ENCODE measurements at places on chromosomes 2 and 18. TPM values are rescaled to one million over a fixed set of nuclear protein-coding genes. Genes with fewer than 3 reads are reported as not detected.

- no peak for DNase-seq
Observed at GRCh38 chr2:126719833-126720351, 63.9 kb downstream of the GYPC start.

DNA sequence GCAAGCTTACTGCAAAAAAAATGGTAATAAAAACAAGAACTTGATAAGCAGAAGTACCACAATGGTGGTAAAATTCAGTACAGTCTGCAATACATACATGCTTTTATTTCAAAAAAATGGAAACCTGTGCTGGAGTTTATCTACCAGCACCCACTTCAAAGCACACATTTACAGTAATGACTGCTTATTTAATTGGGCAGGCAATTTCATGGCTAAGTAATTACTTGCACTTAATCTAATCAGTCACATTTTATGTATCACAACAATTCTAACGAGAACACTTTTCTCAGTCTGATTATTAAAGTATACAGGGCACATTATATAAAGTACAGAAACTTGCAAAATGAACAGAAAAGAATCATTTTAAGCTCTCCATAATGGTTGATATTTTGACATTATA lies 5.2 kb downstream of the APCDD1 start:
- no peak for DNase-seq

GRCh38 chr2:38792751-38793150 lies 14.7 kb downstream of the GEMIN6 start:
- no peak for DNase-seq

DNA sequence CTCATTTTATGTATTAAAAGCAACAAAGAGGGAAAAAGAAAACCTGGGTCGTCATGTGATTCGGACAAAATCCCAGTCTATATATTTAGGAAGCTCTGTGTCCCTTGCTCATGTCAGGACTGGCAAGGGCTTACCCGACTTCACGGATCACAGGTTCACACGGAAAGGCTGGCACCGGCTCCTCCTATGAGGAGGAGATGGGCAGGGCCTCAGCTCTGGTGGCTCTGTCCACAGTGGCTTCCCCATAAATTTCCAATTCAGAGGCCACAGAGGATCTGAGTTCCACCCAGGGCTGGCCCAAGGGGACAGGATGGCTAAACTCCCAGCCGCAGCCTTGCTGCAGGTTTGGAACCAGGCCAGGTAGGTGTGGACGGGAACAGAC lies 186.8 kb downstream of the BCL2 start:
- peak; percentile 85 for DNase-seq

- no peak for DNase-seq
Observed at GRCh38 chr2:25994509-25994908, 12.2 kb upstream of the KIF3C start.

ATG16L1 gene
- total RNA-seq = 60.4 TPM

MAPRE3 gene
- 12.9 TPM for total RNA-seq

C18orf32 gene
- total RNA-seq = 42.7 TPM

DNA sequence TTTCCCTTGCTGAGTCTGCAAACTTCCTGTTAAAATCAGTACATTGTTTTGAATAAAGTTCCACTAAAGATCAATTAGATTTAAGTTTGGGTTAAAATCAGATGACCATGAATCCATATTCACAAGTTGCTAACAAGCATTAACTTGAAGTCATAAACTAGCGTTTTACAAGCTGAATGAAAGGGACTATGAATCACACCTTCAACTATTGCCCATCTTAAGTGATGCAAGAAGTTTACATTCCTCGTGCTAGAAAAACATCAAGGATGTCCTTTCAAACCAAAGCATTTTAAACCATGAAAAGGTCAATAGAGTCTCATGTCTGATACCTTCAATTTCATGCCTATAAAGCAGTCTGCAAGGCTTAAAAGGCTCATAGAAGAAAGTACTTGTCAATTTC lies 257.2 kb upstream of the SYT4 start:
- no peak for DNase-seq

DNA sequence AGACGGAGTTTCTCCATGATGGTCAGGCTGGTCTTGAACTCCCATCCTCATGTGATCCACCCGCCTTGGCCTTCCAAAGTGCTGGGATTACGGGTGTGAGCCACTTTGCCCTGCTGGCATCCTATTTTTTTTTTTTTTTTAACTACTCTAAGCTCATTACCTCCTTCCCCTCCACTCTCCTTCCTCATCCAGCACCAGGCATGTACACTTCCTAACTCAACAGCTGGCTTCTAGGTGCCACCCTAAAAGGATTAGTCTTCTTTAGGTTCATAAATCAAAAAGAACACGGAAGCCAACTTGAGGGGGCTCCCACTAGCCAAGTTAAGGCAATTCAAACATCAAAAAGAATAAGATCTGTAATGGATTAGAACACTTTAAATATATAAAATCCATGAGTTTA lies 70.6 kb upstream of the TEX51 start:
- DNase-seq = no peak

- DNase-seq = no peak
Observed at GRCh38 chr18:47081578-47081977, 46.2 kb upstream of the ELOA2 start.

OR6B3 gene
- total RNA-seq = not detected

EPB41L3 gene
- 31.6 TPM for total RNA-seq

SERPINB10 gene
- not detected for total RNA-seq

DNA sequence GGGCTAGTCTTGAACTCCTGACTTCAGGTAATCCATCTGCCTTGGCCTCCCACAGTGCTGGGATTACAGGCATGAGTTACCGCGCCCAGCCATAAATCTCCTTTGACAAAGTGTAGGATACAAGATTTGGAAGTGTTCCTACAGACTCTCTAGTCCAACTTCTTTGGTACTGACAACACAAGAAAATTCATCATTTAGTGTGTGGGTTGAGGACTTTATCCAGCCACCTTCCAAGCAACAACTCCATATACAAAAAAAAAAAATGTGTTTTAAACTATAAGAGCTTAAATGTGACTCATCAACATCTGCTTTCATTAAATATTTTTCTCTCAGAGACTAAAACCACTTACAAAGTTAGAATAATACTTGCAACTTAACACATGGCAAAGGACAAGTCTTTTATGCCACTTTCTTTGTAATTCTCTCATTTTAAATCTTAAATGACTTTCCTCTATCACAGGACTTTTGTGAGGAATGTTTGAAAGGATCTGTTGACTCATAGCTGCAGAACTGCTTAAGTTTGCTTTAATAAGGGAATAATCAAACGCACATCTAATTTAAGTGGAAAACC lies 46.2 kb upstream of the ITGAV start:
- DNase-seq = no peak

- DNase-seq = no peak
Observed at GRCh38 chr2:181120625-181121024, 140.2 kb downstream of the UBE2E3 start.

- DNase-seq = no peak
Observed at GRCh38 chr18:39421276-39421675, 1855.7 kb upstream of the CELF4 start.

DNA sequence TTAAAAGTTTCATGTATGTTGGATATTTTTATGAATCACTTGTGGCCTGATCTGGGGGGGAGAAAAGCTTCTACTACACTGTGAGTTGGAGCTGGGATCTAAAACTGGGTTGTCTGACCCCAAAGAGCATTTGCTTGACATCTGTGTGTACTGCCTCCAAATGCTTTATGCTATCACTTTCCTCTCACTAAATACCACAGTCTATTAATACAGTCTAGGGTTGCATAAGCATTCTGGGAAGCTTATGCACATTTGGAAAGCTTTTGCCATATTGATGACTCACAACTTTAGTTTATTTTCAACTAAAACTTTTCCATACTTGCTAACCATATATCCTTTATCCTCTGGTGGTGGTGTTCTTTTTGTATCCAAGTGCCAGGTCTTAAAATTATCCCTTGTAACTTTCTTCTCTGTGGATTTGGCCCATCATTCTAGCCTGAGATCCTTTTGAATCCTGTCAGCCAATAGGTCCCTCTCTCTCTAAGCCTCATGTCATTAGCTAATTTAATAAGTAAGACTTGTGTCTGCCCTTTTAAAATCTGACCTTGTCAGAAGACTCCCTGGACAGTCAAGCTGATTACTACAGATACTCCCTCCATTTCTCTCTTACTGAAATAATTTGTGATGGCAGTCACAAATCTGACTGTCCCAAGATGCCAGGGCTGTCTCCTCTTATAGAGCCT lies 72.7 kb downstream of the NXPH2 start:
- no peak for DNase-seq

LINC00305 gene
- total RNA-seq = not detected

TTR gene
- not detected for total RNA-seq

- no peak for DNase-seq
Observed at GRCh38 chr2:188425266-188425665, 133.6 kb downstream of the GULP1 start.

GRCh38 chr18:33781429-33781828 lies 203.4 kb downstream of the ASXL3 start:
- DNase-seq = no peak

RBBP8 gene
- 29.2 TPM for total RNA-seq
